ENCODE measurements at places on chromosomes 6 and 20.

DNA sequence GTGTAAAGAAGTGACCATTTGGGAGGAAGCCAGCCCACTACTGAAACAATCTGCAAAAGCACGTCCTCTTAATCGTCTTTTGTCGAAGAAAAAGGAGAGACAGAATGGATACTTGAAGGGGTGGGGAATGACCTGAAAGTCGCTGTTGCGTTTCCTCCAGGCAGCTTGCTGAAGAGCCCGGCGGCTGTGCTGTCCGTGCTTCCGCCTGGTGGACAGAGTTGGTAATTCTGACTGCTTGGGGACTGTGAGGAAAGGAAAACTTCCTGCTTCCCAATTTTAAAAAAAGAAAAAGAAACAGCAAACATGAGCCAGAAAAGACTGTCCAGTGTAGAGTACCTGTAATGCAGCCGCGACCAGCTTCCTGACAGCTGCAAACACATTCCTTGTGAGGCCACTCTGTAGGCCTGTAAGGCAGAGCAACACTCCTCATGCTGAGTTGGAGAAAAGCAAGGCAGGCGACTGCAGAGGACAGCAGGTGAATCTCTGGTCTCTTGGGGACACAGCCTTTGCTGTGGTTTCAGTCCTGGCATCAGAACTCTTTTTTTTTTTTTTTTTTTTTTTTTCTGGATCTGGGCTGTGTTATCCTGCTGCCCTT is 251.1 kb upstream of the TBX18 start:
- DNase-seq, result no peak

DNA sequence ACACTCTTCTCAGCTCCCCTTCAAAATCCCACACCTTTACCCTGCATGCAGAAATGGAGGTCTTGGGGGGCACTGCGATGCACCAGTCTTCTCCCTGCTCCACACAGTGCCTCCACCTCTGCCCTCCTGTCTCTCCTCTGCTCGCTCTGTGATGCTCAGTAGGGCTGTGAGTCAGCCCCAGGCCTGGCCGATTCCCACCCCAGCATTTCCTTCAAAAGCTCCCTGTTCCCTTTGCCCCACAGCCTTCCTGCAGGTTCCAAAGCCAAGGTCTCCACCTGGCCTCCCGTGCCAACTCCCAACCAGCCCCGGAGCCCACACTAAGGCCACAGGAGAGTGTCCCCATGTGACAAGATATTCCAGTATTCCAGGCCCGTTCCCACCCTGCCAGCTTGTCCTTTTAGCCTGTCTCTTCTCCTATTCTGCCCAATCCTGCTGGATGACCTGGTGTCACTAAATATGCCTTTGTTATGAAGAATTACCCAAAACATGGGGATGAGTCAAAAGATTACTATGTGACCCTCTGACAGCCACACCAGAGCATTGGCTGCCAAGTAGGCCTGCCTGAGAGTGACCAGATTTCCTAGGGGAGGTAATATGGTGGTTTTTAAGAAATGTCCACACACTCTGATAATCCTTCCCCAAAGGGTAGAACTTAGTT is 118.9 kb upstream of the NXT1 start:
- DNase-seq, result no peak

DNA sequence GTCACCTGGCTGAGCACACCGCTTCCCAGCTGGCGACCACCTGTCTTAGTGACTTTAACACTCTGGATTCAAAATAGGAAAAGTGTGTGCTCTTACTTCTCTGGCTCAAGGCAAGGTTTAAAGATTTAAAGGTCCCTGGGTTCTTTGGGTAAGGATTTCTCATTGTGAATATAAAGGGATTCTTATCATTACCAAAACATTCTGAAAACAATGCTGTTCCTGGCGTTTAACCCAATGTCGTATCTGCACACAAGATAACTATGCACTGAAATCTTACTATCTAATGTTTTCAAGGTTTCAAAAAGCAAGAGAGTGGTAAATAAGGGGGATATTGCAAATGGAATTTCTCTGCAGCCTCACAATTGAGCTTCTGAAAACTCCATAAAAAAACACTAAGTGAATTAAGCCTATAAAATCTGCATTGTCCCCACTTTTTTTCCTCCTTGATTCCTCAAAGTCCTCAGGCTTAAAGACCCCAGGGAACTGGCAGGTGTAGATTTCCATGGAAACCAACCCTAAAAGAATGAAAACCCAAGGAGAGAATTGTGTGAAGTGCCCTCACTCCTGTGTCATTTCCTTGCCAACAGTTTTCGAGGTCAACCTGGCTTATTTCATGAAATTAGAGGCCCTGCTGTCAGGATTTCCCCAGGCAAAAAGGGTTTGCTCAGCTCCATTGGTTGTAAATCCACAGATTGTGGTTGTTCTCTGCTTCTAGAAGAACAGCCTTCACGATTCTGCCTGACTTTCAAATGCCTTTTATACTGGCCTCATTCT is 44.0 kb downstream of the BMP2 start:
- DNase-seq, result peak; percentile 37

GRCh38 chr6:130161683-130162404 is 60.9 kb downstream of the SAMD3 start:
- DNase-seq, result no peak

DNA sequence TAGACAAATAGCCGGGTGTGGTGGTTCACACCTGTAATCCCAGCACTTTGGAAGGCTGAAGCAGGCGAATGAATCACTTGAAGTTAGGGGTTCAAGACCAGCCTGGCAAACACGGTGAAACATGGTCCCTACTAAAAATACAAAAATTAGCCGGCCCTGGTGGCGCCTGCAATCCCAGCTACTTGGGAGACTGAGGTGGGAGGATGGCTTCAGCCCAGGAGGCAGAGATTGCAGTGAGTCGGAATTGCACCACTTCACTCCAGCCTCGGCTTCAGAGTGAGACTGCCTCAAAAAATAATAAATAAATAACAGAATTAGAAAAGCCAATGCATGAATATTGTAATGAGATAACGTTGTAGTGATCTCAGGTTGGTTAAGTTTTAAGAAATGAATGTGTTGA is 61.3 kb downstream of the RFX6 start:
- no peak for DNase-seq

DNA sequence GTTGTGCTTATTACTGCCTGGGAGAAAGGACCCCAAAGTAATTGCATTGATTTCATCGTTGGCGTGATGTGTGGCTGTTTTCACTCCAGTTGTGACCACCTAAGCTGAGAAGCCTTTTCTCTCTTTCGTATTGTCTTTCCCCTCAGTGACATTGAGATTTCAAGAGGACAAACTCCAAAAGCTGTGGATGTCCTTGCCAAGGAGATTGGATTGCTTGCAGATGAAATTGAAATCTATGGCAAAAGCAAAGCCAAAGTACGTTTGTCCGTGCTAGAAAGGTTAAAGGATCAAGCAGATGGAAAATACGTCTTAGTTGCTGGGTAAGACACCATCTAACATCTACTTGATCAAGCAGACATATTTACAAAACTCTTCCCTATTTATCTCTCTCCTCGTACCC is 60.5 kb downstream of the MTHFD1L start:
- no peak for DNase-seq

- DNase-seq, result no peak
These were observed 5.4 kb upstream of the MYMX start for GRCh38 chr6:44211284-44211683.

GRCh38 chr6:55958790-55959189 is 83.4 kb upstream of the BMP5 start:
- DNase-seq, result no peak

DNA sequence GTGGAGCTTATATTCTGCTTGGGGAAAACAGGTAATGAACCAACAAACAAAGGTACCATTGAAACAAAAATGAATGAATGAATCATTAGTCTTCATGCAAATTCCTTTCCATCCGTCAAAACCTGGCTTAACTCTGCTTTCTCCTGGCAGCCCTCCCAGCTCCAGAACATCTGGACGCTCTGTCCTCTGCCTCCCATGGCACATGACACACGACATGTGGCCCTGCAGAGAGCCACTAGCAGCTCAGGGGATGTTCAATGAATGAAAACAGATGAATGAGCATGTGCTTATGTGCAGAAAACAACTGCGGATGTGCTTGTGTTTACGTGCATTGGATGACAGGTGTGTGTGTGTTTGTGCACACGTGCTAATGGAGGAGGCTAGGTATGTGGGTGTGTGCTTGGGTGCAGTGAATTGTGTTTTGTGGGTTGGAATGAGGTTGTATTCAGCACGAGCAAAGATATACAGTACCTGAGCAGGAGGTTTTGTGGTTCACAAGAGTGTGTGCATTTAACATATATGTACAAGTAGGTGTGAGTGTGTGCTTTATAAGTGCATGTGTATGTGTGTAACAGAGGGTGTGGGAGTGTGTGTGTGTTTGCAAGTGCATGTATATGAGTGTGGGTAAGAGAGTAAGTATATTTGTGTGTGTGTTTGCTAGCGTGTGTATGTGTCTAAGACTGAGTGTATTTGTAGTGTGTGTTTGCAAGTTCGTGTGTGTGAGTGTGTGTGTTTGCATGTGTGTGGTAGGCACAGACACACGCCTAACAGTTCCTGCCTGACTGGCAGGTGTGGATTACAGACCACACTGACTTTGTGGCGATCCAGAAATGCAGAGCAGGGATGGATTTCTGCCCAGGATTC is 374.1 kb upstream of the SULF2 start:
- DNase-seq, result no peak

GRCh38 chr6:19153270-19153980 is 683.7 kb upstream of the ID4 start:
- no peak for DNase-seq

DNA sequence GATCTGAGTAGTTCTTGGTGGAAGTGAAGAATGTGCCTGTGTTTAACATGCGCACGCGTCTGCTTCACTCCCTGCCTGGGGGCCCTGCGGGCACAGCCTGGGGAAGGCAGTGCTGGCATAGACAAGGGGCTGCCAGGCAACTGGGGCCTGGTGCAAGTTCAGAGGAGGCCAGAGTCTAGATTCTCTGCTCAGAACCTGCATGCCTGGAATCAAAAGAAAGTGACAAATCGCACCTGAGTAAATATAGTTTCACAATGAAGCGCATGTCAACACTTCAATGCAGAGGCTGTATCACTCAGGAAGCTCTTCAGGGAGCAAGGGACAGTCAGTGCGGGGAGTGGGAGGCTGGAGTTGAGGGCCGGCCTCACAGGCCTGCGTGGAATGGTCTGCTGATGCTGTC is 24.2 kb upstream of the PPP1R14C start:
- no peak for DNase-seq

GRCh38 chr20:45801851-45802250 is 10.1 kb downstream of the DNTTIP1 start:
- DNase-seq, result no peak

DNA sequence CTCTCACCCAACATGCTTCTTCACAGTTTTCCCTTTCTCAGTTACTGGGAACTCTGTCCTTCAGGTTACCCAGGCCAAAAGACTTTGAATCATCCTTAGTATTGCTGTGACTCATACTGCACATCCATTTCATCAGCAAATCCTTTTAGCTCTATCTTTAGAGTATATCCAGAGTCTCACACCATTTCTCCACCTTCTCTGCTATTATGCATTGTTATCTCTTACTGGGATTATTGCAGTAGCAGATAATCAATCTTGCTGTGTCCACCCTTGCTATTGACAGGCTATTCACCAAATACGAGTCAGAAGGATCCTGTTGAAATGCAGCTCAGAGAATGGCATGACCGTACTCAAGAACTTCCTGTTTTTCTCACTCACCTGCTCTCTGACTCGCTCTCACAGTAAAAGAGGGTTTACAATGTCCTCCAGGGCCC is 57.3 kb downstream of the BCKDHB start:
- DNase-seq, result no peak

All from DMS79 (cell line).